ENCODE measurements at places on chromosomes 1 and 21. TPM values are rescaled to one million over a fixed set of nuclear protein-coding genes. Genes with fewer than 3 reads are reported as not detected.

CSMD2 gene
- total RNA-seq = not detected

NEK2 gene
- total RNA-seq = 4.4 TPM

MAD2L2 gene
- 50.1 TPM for total RNA-seq

HSD11B1 gene
- total RNA-seq = not detected

DPYD gene
- total RNA-seq = 44.0 TPM

Measured in osteocyte (in vitro differentiated cells).